ENCODE measurements at places on chromosomes 2 and 18.

DNA sequence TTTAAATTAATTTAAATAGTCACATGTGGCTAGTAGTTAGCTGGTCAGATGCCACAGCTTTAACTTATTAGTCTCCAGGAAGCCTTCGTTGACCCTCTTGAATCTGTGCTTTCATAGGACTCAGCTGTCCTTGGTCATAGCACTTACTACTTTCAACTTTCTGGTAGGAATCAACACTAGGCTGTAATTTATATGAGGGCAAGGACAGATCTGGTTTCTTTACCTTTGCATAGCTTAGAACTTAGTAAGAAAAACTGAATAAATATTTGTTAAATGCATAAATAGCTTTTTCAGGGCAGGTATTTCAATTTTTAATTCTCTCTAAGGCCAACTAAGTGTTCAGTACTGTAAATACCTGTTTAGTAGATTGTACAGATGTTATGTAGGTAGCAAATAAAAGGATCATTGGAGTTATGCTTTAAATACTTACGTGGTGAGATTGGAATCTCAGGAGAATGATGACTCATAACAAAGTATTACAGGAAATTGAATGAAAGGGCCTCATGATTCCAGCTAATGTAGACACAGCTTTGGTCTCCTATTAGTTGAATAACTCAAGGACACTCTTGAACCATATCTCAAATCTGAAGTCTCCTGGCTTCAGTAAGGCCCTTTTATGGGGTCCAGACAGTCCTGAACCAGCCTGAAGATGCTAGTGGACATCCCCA lies 2.6 kb downstream of the CLIP4 start:
- DNase-seq, result no peak

DNA sequence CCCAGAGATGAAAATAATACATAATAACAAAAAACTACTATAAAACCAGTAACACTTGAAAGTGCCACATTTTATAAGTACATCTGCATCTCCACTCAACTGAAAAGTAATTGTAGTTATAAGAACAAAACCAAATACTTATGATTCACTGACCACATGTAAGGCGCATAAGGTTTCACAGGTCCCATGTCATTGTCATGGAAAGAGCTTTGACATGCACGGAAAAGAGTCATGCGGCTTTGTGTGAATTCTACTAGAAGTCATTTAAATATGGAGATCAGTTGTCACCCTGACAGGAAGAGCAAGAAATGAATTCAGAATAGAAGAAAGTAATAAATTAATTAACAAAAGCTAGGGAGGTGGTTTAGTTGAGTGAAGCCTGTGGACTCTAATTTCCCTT lies 459.1 kb downstream of the CDH2 start:
- DNase-seq, result no peak

DNA sequence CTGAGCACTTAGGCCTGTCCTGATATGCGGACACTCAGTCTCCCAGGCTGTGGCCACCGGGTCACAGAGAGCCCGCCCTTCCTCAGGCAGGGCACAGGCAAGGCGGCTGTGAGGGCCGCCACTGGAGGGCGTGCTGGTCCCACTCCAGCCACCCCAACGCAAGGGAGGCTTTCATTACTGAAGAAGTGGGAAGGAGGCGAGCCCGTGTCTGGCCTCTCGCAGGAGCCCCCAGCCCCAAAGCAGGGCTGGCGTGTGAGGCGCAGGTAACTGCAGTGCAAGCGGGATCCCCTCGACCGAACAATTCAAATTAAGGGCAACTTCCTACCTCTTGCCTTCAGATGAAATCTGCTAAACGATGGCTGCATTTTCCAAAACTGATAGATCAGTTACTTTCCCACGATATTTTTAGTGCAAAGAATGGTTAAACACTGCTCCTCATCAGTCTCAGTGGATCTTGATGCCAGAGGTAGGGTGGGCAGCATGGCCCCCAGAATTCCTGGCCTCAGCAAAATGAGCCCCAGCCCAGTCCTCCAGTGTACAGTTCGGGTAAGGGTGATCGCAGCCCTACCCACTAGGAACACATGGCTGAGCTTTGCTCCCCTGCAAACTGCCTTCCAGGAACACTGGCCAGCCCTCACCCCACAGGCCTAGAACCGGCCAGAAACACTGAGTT lies 97.2 kb downstream of the SEPTIN10 start:
- DNase-seq, result peak; percentile 73

DNA sequence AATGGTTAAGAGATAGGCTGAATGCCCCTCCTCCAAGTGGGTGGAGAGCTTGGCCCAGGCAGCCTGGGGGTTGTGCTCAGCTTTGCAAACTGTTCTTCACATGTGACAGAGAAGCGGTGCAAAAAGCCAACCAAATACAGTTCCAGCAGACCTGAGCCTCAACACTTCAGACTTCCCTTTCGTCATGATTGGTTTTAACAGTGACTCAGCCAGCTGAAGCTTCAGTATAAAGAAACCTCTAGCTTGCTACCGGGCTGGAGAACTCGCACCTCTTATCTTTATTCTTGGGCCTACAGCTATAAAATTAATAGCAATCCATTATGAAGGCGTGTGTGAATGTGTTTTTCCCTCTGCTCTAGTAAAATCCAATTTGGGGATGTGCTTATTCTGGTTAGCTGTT lies 20.0 kb downstream of the SETBP1 start:
- no peak for DNase-seq

DNA sequence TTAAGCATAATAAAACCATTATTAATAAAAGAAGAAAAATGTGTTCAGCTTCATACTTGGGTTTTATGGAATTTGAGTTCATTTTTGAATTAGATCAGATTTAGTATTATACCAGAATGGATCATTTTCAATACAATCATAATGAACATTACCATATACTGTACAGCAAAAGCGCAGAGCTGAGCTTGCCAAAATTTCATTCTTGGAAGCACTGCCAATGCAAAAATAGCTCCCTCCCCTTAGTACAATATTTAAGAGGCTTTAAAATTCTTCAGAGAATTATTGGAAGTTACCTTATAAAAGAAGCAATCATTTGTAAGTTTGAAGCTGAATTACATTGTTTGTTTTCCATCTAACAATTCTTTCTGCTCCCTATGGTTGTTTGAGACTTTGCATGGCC lies 938.1 kb upstream of the SLC39A10 start:
- no peak for DNase-seq

- DNase-seq, result no peak
These were observed 101.7 kb upstream of the FZD7 start for GRCh38 chr2:201931951-201932350.

DNA sequence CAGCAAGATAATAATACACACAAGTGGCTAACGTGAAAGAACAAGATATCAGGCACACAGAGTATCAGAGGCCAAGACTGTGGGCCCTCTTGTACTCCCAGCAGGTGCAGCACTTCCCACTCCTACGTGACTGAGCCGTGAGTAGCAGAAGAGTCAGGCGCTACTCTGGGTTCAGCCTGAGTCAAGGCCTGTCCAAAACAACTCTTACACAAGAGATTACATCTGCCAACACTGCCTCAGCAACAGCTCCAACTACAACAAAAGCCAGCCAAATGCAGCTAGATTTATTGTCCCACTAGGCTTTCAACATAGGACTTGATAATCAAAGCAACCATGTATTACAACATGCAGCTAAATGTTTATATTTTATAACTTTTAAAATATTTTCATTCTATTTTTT lies 56.2 kb downstream of the ITSN2 start:
- DNase-seq, result peak; percentile 73

- DNase-seq, result no peak
These were observed 620.7 kb downstream of the NYAP2 start for GRCh38 chr2:226020176-226020575.

GRCh38 chr2:173667014-173667413 lies 298.2 kb downstream of the SP3 start:
- DNase-seq, result no peak

Data from Right ventricle myocardium superior (tissue), 1 donor.